NCI-H774 (cell line): ENCODE measurements at places on chromosomes 7 and 10.
A peak's percentile ranks its signal among the peaks of the same experiment; 100 is the strongest.

DNA sequence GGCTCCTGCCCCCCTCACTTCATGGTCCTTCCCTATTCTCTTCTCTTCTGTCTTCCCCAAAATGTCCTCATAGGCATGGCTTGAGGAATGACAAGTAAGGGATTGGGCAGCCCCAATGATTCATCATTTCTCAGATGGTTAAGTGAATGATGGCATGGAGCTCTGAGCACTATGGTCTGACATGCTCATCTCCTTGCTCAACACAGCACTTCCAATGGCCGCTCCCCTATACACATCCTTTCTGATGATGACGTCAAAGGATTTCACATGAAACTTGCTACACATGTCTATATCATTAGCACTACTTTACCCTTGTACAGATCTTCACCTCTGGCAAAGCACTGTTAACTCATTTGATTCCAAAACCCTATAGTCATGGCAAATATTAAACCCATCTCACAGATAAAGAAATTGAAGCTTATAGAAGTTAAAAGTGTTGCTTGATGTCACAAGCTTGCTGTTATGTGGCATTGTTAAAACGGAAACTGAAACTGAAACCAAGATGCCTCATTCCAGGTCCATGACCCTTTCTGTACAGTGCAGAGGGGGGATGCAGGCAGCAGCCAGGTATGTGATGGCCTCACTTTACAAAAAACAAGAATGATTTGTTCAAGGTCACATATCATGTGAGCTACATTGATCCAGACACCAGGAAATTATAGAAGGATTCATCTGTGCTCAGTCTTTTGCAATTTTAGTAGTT is 90.0 kb upstream of the PLXNA4 start:
- no peak for DNase-seq

DNA sequence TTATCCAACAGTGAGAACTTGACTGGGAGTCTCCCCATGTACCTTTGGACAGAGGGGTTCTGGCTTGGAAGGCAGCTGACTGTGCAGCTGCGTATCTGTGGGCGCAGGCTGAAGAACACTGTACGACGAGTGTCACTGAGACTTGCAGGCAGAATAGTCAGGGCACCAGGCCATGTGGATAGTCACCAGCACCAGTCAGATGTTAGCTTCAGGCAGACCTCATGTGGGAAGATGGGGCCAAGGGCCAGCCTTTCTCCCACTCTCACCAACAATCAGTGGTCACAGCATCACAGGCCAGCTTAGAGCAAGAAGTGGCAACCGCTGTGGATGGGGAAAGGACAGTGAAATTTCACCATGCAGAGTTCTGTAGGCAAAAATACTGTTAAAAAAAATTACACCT is 43.4 kb upstream of the GJD4 start:
- DNase-seq: no peak

GRCh38 chr10:7484456-7485243 is 73.8 kb upstream of the SFMBT2 start:
- no peak for DNase-seq

- DNase-seq: no peak
These were observed 64.8 kb upstream of the PAPSS2 start for GRCh38 chr10:87594864-87595263.

GRCh38 chr10:69856601-69857166 is 55.0 kb downstream of the COL13A1 start:
- no peak for DNase-seq

GRCh38 chr10:121531076-121531829 is 67.0 kb downstream of the FGFR2 start:
- no peak for DNase-seq

DNA sequence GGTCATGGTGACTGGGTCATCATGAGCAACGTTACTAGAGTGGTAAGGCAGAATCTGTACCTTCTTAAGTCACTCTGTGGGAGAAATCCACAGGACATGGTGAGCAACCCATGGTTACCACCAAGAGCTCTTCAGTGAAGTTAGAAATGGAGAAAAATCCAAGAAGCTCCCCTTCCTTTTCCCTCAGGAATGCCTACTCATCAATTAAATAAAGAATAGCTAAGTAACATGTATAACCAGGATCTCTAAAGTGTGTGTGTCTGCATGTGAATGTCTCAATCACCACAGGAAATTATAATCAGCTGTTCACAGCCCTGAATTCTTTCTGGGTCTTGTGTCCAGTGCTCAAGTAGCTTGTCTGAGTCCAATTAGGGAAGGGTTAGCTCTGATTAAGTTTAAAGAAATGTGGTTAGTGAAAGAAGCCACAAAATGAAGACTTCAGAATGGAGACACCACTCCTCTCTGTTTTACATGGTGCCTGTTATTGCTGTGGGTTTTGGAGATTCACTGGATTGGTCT is 73.2 kb downstream of the SEM1 start:
- no peak for DNase-seq

DNA sequence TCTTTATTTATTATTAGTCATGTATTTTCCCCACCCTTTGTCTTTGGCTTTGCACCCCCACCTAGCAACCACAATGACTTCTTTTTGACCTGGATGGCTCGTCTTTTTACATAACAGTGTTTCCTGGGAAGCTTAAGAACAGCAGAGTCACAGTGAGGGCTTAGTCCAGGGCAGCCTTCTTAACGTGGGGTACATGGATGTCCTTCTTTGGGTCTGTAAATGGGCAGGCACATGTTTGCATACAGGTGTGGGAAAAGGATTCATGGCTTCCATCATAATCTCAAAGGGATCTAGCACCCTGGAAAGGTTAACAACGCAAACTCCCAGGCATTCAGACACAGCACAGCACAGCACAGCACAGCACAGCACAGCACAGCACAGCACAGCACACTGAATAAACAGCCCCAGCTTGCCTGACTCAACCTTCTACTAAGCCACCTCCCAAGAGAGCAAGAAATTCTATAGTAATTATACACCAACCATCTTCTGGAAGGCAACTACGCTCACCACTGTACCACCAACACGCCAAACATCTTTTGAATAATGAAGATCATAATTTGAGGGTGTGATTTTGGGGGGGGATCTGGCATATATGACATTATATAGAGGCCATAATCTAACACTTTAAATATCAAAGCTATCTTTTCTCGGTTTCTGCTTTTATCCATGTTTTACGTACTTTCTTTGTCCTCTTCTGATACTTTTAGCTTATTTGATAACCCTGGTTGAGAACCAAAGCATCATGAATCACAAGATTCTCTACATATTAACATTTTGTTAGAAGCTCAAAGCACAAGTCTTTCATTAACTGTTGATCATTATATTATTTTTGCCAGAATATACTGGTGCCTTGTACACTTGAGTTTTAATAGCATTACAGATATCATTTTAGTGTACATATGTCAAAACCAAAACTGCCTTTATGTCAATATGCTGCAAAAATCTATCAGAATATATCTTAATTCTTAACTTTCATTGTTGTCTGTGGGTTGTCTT is 177.2 kb upstream of the KLF14 start:
- DNase-seq: no peak

DNA sequence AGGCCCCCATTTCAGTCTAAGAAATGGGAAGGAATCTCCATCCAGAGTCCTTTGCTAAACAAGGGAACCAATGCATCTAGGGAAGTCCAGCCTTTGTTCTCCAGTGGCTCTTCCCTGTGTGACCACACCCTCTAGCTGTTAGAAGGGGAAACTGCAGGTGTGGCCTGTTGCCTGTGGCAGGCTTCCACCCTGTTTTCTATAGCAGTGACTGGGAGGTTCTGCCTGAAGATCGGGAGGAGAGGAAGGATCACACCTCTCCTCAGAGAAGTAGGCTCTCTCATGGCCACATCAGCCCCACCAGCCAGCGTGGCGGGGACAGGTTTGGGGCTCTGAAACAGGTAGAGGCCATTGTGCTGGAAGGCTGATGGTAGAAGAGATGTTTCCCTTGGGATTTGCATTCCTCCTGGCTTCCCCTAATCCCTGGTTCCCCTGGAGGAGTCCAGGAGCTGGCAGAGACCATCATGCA is 47.7 kb upstream of the TRIM8 start:
- peak; percentile 35 for DNase-seq

GRCh38 chr7:7881581-7881980 is 87.0 kb upstream of the GLCCI1 start:
- no peak for DNase-seq

GRCh38 chr10:26022831-26023230 is 88.8 kb downstream of the MYO3A start:
- DNase-seq: no peak

DNA sequence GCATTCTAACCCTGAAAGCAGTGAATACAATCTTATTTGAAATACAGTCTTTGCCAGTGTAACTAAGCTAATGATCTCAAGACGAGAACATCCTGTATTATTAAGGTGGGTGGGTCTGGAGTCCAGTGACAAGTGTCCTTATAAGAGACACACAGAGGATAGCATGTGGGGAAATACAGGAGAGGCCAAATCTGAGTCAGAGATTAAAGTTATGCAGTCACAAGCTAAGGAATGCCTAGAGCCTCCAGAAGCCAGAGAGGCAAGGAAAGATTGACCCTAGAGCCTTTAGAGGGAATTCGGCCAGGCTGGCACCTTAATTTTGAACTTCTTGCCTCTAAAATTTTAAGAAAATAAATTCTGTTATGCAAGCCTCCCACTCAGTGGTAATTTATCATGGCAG is 87.5 kb upstream of the HGF start:
- no peak for DNase-seq

- DNase-seq: no peak
These were observed 7.9 kb upstream of the SAR1A start for GRCh38 chr10:70178139-70178725.

GRCh38 chr7:130913639-130914553 is 179.9 kb upstream of the KLF14 start:
- DNase-seq: no peak

DNA sequence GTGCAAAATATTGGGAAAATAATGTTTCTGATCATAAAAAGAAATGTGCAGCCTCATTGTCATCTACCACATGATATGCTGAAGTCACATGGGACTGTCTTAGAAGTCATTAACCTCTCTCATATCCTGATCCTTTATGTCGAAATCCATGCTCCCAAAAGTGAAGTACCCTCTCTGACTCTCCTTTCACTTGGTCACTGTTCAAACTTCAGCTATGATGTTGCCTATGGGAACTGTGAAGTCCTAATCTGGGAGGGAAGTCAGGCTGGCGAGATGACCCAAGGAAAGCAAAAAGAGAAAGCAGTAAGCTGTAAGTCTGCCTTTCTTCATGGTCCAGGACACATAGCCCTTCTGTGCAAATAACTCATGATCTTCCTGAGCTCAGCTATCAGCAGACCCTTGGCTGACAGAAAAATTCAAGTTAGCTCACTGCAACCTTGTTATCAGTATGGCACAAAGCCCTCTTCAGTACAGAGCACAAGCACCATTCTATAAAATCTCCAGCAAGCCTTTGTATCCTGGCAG is 29.5 kb downstream of the WASL start:
- no peak for DNase-seq

DNA sequence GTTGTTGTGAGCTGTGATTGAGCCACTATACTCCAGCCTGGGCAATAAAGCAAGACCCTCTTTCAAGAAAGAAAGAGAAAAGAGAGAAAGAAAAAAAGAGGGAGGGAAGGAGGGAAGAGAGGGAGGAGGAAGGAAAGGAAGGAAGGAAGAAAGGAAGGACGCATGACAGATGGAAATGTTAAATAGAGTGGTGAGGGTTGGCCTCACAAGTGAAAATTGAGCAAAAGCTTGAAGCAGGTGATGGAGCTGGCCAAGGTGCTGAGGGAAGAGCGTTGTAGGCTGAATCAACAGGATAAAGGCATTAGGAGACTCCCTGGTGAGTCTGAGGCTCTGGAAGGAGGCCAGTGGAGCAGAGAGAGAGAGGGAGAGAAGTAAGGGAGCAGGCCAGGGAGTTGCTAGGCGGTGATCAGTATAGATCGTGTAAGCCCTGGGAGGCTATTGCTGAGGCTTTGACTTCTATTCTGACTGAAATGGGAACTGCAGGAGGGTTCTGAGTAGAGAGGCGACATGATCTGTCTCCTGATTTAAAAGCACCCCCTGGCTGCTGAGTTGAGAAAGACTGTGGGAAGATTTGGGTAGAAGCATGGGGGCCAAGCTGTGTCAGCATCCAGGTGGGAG is 26.5 kb upstream of the TMEM248 start:
- DNase-seq: no peak

DNA sequence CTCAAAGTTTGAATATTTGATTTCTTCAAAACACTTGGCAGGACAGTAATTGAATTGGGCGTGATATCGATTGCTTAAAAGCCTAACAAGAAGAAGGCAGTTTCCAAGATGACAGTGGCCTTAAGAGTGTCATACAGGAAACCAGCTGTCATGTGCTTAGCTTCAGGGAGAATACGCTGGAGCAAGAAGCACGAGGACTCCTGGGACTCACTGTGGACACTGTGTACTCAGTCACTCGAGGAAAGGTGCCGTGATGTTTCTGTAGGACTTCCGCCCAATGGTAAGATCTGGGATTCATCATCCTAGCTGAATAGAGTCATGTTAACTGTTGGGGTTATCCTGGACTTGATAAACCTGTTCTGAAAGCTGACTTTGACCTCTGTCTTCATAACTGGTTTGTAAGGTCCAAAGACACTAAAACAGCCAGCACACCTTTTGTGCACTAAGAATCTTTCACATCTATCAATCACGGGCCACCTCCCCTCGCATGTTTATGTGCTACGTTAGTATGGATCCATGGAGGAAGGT is 113.5 kb downstream of the CELF2 start:
- no peak for DNase-seq

DNA sequence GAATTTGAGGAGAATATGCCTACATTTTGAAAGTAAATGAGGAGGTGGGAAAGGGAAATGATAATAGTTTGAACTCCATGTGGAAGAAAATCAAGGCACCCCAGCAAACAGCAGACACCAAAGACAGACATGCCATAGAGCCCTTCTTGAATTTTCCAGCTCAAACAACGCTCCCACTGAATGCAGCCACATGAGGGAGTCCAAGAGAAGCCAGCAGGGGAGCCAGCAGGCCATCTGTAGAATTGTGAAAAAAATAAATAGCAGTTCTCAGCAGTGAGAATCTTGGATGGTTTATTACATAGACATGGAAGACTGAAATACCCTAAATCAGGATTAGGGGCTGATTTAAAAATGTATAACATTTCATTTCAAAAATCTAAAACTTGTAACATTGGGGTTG is 1567.3 kb upstream of the LRRTM3 start:
- no peak for DNase-seq

- DNase-seq: no peak
These were observed 53.9 kb downstream of the TFEC start for GRCh38 chr7:115976651-115977050.

GRCh38 chr10:92572362-92573090 is 1.4 kb downstream of the IDE start:
- DNase-seq: no peak

- no peak for DNase-seq
These were observed 281.3 kb downstream of the CACNA2D1 start for GRCh38 chr7:82162289-82162688.
